ENCODE measurements at places on chromosomes 5 and 9. TPM values are rescaled to one million over a fixed set of nuclear protein-coding genes. Genes with fewer than 3 reads are reported as not detected.

Gene SPINK6
- not detected for total RNA-seq

Gene ASTN2
- 10.2 TPM for total RNA-seq

Gene SPARC
- 5,536 TPM for total RNA-seq

Gene MRNIP
- total RNA-seq = 30.5 TPM

Gene PCDH1
- 21.1 TPM for total RNA-seq

Gene AFF4
- 89.8 TPM for total RNA-seq
